ENCODE measurements at places on chromosomes 2 and 18.
A peak's percentile ranks its signal among the peaks of the same experiment; 100 is the strongest.

DNA sequence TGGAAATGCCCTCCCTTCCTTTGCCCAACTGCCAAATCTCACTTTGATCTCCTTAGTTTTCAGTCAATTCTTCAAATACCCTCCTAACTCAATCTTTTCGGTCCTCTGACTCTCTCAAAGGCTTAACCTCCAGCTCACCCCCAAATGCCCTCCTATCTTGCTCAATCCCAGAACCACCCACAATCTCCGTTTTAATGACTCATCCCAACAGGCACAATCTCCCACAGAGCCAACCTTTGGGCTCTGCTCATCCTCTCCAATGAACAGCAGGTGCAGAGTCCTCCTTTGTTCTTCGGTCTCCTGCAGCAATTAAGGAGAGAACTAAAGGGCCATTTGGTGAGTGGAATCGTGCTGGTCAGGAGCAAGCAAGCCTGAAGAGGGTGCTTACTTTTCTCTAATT, 366.1 kb upstream of the CRIM1 start:
- DNase-seq: no peak

DNA sequence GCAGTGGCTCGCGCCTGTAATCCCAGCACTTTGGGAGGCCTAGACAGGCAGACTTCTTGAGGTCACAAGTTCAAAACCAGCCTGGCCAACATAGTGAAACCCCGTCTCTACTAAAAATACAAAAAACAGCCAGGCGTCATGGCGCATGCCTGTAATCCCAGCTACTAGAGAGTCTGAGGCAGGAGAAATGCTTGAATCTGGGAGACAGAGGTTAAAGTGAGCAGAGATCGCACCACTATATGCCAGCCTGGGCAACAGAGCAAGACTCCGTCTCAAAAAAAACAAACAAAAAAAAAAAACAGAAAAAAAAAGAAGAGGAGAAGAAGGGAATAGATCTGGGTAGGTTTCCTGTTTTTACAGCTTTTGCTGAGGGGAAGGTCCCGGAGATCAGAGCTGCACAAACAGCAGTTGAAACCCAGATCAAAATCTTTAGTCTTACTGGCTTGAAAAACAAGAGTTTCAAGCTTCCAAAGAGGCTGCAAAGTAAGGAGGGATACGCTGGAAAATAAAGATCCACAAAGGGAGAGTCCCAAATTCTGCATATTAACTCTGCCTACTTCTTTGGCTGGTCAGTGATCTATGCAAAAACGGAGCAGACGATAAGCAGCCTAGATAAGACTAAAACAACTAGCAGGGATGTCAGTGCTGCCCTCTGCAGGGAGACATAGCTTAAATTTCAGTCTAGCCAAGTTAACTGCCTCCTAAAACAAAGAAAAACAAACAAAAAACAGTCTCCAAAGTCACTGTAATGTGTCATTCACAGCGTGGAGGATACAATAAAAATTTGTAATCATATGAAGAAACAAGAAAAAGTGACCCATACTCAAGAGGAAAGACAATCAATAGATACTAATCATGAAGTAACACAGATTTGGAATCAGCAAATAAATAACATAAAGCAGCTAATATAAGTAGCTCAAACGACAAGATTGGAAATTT, 74.1 kb downstream of the TLK1 start:
- DNase-seq: peak; percentile 7

DNA sequence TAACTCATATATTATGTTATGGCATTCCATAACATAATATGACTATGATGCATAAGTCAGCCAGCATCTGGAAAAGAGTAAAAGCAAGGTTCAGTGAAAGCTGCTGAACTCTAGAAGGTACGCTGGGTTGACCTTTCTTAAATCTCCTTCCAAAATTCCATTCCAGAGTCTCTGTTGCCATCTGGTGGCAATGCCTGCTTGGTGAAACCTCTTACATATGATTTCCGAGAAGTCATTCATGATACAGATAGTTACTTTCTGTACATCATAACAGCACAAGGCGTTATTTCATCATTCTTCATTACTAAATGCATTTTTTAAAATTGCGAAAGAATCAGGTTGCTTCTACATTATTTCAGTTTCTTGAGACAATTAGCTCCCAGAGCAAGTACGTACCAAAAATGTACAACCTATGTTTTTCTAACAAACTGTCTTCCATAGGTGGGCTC, 7.0 kb upstream of the EPG5 start:
- DNase-seq: peak; percentile 83

GRCh38 chr2:105644174-105644980, 100.3 kb upstream of the NCK2 start:
- DNase-seq: no peak

- peak; percentile 34 for DNase-seq
Observed at GRCh38 chr18:3012136-3013023, 564 bp downstream of the LPIN2 start.

DNA sequence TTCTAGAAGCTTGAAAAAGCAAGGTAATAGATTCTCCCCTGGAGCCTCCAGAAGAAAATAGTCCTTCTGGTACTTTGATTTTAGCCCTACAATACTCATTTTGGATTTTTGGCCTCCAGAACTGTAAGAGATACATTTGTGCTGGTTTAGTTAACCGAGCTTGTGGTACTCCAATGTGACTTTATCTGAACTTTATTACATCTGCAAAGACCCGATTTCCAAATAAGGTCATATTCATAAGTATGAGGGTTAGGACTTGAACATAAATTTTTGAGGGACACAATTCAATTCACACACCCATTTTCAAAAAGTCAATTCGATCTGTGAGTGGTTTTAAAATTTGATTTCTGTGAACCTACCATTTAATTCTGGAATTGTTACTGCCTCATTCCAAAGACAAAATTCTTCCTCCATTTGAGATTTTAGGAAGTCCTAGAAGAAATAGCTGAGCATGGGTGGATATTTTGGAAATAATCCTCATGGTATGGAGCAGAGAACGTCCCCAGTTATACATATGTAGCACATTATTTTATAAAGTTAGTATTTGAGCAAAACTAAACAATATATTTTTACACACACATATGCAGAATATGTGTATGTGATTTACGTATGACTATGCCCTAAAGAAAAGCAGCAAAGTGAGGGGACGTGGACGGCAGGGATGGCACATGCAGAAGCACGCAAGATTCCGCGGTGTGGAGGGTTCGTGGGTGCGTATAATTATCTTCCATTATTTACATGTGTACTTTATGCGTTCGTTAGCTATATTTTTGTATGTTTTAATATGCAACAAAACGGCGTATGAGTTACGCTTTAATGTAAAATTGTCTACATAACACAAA, 905 bp upstream of the NUP35 start:
- no peak for DNase-seq

- DNase-seq: no peak
Observed at GRCh38 chr2:41949883-41950665, 97.7 kb upstream of the PKDCC start.

- no peak for DNase-seq
Observed at GRCh38 chr2:102603904-102604303, 15.4 kb upstream of the SLC9A2 start.

DNA sequence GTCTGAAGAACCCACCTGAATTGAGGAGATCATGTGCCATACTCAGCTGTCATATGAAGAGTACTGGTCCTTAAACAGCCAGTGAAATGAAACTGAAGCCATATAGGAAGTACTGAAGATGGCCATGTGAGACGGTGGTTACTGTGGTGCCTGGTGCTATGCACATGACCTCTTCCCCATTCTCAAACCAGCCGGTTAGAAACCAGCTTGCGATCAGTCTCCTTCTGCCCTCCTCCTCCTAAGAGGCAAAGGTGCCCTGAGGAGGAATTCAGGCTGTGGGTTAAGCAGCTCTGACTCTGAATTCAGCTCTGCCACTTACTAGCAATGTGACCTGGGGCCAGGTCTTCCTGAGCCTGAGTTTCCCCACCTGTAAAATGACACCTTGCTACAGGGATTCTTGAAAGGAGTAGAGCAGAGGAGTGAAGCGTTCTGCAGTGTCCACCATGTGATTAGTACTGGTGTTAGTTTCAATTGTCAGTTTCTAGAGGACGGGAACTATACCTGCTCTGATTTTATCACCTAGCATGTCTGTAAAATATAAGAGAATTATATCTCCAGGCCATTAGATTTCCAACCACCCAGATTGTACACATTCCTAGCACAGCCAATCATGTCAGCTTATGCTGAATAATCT, 5.1 kb downstream of the FECH start:
- DNase-seq: no peak

- no peak for DNase-seq
Observed at GRCh38 chr18:59743566-59743965, 46.3 kb upstream of the CCBE1 start.

GRCh38 chr2:208148803-208149202, 2.8 kb upstream of the CRYGB start:
- no peak for DNase-seq

DNA sequence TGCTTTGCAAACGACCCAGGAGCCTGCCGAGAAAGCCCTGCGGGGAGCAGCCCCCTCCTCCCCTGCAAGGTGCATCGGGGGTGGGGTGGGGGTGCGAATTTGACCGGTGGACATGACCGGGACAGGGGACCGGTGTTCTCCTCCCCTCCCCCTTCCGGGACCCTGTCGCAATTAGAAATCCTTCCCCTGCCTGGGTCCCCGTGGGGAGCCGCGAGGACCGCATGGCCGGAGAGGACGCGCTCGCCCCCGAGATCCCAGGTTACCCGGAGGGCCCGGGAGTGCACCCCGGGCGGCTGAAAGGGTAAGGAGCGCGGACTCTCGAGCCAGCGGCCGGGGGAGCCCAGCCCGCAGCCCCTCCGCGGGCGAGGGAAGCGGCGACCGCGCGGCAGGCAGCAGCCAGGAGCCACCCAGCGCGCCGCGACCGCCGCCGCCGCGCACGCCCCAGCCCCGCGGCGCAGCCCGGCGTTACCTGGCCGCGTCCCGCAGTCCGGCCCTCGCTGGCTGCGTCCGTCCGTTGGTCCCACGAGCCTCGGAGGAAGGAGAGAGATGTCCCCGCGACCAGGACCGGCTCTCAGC, 482 bp downstream of the DLGAP1 start:
- DNase-seq: no peak

GRCh38 chr2:101349893-101350662, 37.2 kb downstream of the CREG2 start:
- DNase-seq: no peak

GRCh38 chr2:220785178-220785577, 786.9 kb downstream of the EPHA4 start:
- DNase-seq: peak; percentile 35

GRCh38 chr2:88261725-88262124, 91.6 kb downstream of the THNSL2 start:
- DNase-seq: peak; percentile 76

DNA sequence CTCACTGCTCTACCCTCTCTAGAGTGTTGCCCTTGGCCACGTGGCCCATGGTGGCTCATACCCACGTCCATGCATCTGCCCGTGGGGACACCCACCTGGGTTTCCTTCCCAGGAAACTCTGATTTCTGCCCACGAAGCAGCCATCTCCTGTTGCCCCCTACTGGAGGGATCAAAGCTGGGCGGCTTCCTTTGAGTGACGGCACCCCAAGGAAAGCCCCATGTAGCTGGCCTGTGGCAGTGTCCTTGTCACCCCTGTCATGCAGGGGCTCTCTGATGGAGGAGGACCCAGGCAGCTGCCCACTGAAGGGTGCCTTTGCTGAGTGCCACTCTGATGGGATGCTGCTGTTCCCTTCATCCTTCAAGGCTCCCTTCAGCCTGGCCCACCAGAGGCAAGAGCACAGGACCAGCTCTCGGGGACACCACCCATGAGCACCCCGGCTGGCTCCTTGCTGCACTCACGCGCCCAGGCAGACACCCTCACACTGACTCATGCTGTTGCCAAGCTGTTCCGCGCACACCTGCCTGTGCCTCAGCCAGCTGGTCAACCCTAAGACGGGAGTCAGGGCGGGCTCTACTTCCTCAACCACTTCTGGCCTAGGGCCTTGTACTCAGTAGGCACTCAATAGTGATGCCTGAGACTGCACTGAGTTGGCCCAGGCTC, 101.1 kb downstream of the CTIF start:
- DNase-seq: no peak

- DNase-seq: no peak
Observed at GRCh38 chr2:237280939-237281338, 133.0 kb downstream of the COL6A3 start.

GRCh38 chr18:58581265-58581664, 47.6 kb downstream of the ALPK2 start:
- no peak for DNase-seq

DNA sequence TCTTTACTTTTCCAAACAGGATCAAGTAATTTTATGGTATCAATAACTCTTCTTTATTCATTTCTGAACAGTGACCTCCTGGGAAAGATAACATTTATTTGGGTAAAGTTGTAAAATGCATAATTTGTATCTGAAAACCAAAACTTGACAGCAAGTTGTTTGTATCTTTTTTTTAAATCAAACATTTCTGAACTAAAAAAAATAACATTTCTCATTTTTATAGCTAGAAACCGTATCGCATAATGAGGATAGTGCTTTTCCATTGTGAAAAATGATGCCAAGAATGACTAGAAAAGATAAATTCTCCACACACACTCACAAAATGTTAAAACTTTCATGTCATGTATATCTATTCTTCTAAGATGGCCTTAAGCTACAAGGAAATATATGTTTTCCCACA, 578.2 kb downstream of the RIT2 start:
- DNase-seq: no peak

DNA sequence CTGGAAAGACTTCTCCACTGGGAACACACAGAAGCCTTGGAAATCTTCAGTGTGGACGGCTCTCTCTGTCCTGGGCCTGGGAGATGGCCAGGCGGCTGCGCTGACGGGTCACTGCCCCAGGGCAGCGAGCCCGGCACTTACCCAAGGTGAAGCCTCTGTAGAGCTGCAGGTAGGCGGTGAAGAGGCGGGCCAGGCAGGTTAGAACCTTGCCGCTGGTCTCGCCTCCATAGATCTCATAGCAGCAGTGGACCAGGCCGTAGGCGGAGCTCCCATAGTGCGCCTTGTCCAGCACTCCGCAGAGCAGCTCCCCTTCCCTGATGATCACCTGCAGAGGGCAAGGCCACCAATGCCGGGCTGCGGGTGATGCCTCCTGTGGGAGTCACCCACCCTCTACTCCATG, 53.0 kb downstream of the POLR1A start:
- DNase-seq: no peak

GRCh38 chr2:141513853-141514252, 617.0 kb downstream of the LRP1B start:
- DNase-seq: no peak

DNA sequence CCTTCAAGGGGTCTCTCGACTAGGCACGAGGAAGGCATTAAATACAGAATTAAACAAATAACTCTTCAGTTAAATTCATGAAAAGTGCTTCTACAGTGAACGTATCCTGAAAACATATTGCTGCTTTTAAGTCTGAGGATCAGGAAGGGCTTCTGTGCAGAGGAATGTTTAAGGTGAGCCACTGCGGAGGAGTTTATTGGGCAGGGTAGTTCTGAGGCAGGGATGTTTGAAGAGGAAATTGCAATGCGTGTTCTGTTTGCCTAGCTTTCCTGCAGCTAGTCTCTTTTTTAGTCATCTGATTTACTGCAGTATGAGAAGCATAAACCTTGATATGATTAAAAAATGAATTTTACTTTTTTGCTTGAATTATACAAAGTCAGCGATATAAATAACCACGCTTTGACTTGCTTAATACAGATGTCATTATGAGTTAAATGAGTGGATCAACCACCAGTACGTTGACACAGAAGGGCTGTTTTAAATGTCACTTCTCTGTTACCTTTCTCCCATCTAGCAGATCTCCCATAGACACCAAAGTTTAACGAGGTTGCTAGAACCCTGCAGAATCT, 98.7 kb downstream of the CTNNA2 start:
- DNase-seq: no peak

Measured in NCI-H2171 treated with DMSO at 0.1 percent for 48 hours (cell line).